ENCODE measurements at places on chromosomes 1 and 21. TPM values are rescaled to one million over a fixed set of nuclear protein-coding genes. Genes with fewer than 3 reads are reported as not detected.

DNA sequence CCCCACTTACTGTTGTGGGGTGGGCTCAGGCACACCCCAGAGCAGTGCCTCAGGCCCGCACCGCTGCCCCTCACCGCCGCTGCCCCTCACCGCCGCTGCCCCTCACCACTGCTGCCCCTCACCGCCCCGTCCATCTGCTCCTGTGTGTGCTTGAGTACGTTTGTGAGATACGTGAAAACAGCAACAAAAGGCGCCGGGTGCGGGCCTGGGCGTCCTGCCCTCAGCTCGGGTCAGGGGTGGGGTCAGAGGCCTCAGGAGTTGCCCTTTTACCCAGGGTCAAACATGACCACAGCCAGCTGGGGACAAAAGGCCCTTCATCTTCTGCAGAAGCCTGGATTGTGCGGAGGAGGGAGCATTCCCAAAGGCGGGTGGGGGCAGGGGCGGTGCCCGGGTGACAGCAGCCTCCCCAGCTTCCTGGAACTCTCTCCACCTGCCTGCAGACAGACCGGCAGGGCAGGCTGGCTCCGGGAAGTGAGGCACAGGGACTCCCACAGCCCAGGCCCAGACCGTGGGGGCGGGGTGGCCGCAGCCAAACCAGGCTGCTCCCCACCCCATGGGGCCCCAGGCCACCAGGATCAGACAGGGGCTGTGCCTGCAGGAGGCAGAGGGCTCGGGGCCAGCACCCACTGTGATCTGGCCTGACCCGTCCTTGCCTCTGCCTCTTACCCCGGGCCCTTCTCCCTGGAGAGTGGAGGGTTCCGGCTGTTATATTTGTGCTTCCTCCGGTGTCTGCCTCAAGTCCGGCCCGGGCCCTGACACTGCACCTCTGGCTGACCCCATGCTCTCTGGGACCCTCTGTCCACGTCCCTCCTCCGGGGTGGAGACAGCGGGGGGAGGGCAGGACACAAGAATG is 2.3 kb upstream of the VWA1 start:
- peaks cover 64% of the 10 kb centered on the region for H3K4me1 ChIP-seq
- H3K27ac ChIP-seq: peak overlapping the region; percentile 86
- H3K27me3 ChIP-seq: no peaks in the 10 kb centered on the region
- peak; percentile 95 for DNase-seq
- peak overlapping the region; percentile 45 for H3K4me3 ChIP-seq

DNA sequence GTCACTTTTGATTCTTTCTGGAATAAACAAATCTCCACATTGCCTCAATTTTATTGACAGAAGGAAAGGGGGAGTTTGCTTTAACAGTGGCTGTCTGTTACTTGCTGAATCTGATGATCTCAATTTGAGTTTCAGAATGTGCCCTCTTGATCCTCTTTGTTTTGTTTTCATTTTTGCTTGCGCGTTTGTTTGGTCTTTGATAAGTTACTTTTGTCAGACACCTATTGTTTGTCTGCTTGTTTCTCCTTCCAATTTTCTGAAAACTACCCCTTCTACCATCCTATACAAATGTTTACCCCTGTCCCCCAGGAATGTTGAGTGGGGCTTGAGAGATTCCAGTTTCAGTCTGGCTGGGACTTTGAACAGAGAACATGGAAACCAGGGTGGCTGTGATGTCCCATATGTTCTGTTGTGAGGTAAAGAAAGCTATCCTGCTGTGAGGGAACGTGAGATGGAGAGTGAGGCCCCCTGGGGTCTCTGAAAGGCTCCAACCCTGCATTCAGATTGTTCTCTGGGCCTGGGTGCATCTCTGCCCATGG is 11.8 kb upstream of the XCL2 start:
- H3K27ac ChIP-seq: no peak overlapping the region
- H3K4me3 ChIP-seq: no peak overlapping the region
- no peaks in the 10 kb centered on the region for H3K4me1 ChIP-seq
- H3K27me3 ChIP-seq: no peaks in the 10 kb centered on the region

DNA sequence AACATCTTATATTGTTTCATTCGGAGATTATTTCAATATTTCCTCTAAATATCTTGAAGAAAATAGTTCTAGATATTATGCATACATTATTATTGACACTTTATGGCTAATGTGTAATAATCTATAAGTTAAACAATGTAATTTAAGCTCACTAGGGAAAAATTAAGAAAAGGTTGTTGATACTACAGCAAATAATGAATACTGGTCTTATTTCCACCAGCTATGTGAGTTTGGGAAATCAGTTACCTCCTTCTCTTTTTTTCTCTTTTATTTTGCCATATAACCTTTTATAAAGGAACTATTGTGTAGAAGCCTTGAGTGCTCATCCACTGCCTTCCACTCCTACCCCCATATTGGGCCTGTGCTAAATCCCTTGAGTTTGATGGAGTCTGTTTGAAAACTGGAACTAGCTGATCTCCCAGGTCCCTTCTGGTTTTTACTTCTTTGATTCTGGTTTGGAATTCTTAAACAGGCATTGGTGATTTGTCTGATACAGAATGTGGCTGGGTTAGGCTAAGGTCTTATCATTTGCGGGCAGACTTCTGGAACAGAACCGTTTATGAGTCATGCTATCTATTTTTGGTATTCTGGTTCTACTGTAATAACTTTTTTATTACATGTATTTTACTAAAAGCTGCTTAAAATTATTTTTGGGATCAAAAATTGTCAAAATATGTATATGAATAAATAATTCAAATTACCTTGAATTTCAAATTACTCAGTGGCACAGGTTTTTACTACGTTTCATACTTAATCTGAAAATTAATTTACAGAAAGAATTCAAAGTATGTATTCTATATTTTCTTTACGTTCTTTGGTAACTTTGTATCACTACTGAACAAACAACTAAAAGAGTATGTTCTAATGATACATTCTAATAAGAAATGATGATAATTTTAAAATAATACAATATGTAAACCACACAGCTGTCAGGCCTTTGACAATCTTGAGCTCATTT is 5.0 kb upstream of the CDC14A start:
- H3K4me1 ChIP-seq: peaks cover 7% of the 10 kb centered on the region
- DNase-seq: peak; percentile 28
- no peak overlapping the region for H3K27ac ChIP-seq
- H3K4me3 ChIP-seq: no peak overlapping the region
- H3K36me3 ChIP-seq: no peaks in the 10 kb centered on the region
- no peaks in the 10 kb centered on the region for H3K27me3 ChIP-seq

- peaks cover 10% of the 10 kb centered on the region for H3K36me3 ChIP-seq
- no peak overlapping the region for H3K4me3 ChIP-seq
- no peaks in the 10 kb centered on the region for H3K27me3 ChIP-seq
- peak; percentile 85 for DNase-seq
- H3K27ac ChIP-seq: peak overlapping the region; percentile 60
Measured at GRCh38 chr1:46288485-46289133, 14.8 kb downstream of the LRRC41 start.

- no peaks in the 10 kb centered on the region for H3K36me3 ChIP-seq
- peaks cover 19% of the 10 kb centered on the region for H3K4me1 ChIP-seq
- H3K27ac ChIP-seq: no peak overlapping the region
- no peaks in the 10 kb centered on the region for H3K27me3 ChIP-seq
- no peak for DNase-seq
Measured at GRCh38 chr1:235864469-235864868, 2.2 kb downstream of the LYST start.

S100A9 gene
- 4.3 TPM for total RNA-seq

Data from PC-9 (cell line).